Karpas-422 (cell line): ENCODE measurements at places on chromosomes 12 and 14.

DNA sequence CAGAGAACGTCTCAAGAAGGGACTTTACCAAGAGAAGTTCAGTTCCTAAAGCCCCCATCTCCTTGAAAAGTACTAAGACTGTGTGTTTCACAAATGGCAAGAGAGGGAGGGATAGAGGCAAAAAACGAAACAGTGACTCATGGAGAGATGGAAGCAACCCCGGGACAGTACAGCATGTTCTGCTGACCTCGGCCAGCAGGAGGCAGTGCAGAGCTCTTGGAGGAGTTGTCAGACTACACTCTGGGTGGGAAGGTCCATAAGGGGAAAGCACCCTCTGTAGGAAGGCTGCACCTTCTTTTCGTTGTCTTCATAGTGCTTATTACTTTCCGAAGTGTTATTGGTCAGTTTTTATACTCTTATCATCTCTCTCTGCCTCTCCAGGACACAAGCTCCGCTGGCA, 525.2 kb upstream of the CCDC196 start:
- peak; percentile 90 for DNase-seq

DNA sequence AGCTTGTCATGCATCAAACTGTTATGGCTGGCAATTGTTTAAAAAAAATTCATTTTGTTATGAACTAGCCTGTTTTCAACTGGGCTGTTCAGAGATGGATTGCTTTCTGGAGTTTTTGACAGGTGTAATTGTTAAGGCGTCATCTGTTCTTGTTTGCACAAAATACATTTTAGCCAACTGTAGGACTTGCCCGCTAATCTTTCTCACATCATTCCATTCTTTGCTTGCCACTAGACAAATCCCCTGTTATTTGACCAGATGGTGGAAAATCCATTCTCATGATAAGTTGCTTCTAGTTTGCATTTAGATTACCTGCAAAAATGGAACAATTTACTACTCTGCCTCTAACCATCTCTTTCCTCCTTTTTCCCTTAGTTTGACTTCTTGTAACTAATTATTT, 114.3 kb downstream of the NPAS3 start:
- DNase-seq: no peak

- DNase-seq: no peak
Observed at GRCh38 chr12:107457362-107457935, 228.2 kb upstream of the PWP1 start.

GRCh38 chr12:6249580-6249979, 49.4 kb downstream of the CD9 start:
- DNase-seq: no peak

DNA sequence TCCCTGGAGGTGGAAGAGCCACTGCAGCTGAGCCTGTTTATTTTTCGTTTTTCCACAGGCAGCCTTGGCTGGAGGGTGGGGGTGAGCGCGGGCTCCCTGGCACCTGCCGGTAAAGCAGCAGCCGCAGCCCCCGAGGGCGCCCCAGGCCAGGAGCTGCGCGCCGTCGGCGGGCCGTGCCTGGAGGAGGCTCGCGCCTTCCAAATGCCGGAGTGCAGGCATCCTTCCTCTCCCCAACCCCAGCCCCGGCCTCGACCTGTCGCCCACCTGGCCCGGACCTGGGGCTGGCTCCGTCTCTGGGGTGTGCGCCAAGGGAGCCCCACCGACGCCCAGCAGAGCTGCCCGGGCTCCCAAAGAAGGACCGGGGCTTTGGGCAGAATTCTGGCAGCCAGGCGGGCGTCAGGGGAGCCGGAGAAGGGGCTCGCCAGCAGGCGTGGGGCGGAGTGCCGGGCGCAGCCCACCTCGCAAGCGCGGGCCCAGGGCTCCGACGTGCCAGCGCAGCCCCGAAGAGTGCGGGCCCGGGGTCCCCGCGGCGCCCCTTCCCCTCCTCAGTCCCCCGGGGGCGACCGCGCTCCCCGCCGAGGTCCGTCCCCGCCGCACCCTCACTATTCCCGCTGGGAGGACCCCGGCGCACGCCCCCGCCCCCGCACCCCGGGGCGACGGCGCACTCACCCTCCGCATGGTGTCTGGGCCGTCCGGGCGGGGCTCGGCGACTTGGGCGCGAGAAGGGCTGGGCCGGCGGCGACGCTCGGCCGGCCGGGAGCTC, 130.3 kb downstream of the NDUFA12 start:
- no peak for DNase-seq

DNA sequence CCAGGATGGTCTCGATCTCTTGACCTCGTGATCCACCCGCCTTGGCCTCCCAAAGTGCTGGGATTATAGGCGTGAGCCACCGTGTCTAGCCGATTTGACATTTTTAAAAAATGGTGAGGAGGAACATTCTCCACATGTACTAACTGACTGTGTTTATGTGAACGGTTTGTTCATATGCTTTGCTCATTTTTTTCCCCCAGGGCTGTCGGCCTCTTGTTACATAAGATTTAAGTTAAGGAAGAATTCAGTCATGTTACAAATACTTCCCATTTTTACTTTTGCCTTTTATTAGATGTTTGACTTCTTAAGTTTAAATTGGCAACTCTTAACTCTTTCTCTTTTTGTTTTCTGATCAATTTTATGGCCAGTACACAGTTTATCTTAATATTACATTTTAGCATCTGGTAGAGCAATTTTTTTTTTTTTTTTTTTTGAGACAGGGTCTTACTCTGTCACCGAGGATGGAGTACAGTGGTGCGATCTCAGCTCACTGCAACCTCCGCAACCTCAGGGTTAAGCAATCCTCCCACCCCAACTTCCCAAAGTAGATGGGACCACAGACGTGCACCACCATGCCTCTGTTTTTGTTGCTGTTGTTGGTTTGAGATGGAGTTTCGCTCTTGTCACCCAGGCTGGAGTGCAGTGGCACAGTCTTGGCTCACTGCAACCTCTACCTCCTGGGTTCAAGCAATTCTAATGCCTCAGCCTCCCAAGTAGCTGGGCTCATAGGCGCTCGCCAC, 9.6 kb downstream of the GNS start:
- DNase-seq: no peak

GRCh38 chr12:116143909-116144308, 133.6 kb downstream of the MED13L start:
- no peak for DNase-seq

- DNase-seq: peak; percentile 80
Observed at GRCh38 chr12:76031081-76031413, 529 bp downstream of the PHLDA1 start.

DNA sequence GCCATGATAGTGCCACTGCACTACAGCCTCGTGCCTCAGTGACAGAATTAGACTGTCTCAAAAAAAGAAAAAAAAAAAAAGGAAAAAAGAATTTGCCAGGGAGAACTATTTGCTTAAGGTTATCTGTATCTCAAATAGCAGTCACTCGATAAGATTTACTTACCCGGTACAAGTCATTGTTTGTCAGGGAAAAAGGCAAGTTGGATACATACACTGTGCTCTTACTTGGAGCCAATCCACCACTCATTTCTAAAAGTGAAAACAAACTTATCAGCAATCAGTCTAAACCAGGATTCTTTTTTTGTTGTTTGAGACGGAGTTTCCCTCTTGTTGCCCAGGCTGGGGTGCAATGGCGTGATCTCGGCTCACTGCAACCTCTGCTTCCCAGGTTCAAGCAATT, 2.0 kb downstream of the ZCRB1 start:
- DNase-seq: no peak

DNA sequence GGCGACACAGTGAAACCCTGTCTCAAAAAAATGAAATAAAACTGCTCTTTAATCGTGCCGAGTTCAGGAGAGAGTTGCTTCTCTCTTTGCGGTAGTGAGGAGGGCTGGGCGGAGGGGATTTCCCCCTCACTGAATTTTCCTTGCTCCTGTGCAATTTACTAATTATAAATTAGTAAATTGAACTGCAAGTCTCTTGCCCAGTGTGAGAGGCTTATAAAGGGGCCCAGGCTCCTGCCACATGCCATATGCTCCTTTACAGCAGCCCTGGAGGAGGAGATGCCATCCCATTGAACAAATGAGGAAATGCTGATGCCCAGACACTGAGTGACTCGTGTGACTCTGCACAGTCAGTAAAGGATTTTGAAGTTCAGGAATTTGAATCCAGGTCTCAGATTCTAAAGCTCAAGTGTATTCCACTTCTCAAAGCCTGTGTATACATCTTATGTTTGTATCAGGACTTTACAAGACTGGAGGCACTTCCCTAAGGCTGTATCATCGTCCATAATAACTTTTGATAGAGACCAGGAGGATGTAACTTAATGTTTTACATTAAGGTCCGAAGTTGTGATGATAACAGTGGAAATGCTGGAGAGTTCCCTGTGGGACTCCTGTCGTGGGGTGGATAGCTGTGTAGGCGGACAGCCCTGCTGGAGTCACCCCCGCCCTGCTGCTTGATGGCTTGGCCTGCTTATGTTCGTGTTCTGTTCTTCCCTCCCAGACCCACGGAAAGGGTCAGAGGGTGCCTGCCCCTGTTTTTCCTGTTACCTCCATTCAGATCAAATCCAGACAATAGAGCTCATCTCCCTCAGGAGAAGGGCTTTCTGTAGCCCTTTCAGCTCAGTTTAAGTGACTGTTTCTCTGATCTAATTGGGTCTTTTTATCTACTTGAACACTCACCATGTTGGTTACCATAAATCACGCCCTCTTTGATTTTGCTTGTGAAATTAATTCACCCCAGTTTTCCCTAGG, 13.9 kb downstream of the PELI2 start:
- DNase-seq: no peak

DNA sequence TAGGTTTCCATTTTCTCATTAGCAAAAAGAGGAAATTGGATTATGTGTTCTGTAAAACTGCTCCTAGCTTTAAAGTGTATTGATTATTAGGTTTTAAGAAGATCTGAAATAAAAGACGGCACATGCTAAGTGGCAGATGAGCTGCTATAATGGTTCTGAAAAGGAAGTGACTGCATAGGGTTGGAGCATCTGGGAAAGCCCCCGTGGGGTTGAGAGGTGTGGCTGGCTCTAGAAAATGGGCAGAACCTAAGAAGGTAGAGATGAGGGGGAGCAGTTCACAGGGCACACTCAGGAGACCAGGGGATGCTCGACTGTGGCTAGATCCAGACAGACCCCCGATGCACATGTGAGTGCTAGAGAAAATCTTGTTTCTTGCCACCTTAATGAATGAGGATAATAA, 1.9 kb downstream of the IFNG-AS1 start:
- no peak for DNase-seq

- no peak for DNase-seq
Observed at GRCh38 chr14:100325958-100326357, 2.8 kb downstream of the SLC25A47 start.

DNA sequence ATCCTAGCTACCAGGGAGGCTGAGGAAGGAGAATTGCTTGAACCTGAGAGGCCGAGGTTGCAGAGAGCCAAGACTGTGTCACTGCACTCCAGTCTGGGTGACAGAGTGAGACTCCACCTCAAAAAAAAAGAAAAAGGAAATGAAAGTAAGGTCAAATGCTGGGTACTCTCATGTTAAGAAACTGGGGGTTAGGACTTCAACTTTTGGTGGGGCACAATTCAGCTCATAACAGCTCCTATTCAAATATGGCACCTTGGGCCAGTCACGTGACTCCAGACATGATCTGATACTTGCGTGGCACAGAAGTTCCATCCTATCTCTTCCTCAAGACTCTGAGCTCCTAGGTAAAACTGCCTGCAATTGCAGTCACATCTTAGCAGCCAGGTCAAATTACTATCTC, 142.7 kb downstream of the EGLN3 start:
- peak; percentile 73 for DNase-seq

DNA sequence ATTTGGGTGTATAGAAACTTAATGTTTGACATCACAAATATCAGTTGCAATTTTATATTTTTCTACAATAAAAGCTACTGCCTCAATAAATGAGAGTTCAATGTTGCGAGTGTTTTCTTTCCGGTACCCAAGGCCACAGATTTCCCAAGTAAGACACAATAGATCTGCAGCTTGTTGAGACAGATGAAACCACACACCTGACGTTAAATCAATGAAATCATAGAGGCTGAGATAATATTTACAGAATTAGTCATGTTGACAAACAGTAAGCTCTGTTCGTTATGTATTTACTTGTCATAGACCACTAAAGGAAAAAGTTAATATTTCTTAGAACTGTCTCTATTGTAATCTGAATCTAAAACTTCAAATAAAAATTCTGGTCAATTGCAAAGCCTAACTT, 49.2 kb upstream of the PTHLH start:
- DNase-seq: no peak

DNA sequence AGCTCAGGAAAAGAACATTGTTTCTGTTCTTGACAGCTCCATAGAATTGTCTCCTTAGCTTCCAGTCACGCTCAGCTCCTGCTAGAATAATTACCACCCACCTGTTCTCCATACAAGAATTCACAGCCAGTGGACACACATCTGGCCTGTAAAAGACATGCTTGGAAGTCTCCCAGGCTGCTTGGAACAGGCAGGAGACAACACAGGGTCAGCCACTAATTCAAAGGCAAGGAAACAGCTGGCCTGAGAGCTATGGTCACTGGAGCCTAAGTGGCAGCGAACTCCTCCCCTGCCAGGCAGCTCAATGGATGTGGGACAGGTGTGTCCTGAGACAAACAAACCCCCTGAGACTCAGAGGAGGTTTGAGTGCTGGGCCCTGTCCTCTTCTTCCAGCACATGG, 22.9 kb upstream of the LTBP2 start:
- DNase-seq: no peak

- no peak for DNase-seq
Observed at GRCh38 chr14:70748422-70748821, 60.9 kb downstream of the MAP3K9 start.

DNA sequence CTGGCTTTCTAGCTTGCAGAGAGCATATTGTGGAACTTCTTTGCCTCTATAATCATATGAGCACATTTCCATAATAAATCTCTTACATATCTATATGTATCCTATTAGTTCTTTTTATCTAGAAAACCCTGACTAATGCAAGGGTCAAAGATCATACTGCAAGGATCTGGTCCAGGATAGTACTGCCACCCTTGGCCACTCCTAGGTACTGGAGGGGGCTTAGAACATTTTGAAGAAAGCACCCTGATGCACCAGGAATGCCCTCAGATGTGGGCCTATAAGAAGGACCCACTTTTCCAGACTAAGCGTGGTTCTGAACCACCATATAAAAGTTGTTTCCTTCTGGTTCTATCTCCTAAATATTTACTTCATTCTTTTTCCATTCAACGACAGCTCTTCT, 14.6 kb downstream of the ATXN7L3B start:
- no peak for DNase-seq

DNA sequence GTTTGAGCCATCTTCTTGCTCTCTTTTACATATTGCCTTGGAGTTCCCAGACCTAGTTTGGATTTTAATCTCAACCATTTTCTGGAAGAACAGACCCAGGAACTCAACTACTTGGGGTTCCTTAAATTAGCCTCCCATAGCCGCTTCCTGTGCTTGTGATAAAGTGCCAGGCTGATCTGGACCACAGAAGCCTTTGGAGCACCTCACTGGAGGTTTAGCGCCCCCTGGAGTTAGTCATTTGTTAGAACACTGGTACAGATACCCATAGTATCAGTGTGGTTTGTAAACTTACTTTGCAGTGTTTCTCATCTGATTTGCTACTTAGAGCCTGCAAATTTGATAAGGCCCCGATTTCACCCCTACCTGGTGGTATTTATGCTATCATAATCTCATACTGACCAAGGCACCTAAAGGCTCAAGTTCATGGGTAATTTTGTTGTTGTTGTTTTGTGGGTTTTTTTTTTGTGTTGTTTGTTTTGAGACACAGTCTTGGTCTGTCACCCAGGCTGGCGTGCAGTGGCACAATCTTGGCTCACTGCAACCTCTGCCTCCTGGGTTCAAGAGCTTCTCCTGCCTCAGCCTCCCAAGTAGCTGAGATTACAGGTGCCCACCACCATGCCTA, 3.7 kb downstream of the UNC119B start:
- peak; percentile 94 for DNase-seq

- no peak for DNase-seq
Observed at GRCh38 chr12:59904874-59905521, 309.2 kb downstream of the SLC16A7 start.
